Spleen (tissue), 13 donors: ENCODE measurements at places on chromosomes 1 and 21.

DNA sequence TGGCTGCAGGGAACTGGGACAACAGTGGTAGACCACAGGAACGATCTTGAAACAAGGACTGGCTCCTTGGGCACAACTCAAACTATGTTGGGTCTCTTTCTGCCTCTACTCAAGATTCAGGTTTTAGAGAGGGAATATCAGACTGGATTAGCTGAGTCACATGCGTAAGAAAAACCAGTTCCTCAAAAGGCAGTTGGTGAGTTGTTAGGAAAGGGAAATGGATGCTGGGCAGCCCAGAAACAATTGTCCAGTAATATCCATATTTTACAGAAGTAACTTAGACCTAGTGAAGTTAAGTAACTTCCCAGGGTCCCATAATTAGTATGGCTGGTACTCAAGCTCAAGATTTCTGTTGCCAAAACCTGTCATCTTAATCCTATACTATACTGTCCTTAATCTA lies 27.0 kb upstream of the TMEM39B start:
- no peaks in the 10 kb centered on the region for H3K27me3 ChIP-seq
- peak overlapping the region; percentile 35 for H3K27ac ChIP-seq
- no peaks in the 10 kb centered on the region for H3K36me3 ChIP-seq
- no peak overlapping the region for H3K4me3 ChIP-seq
- no peaks in the 10 kb centered on the region for H3K4me1 ChIP-seq

DNA sequence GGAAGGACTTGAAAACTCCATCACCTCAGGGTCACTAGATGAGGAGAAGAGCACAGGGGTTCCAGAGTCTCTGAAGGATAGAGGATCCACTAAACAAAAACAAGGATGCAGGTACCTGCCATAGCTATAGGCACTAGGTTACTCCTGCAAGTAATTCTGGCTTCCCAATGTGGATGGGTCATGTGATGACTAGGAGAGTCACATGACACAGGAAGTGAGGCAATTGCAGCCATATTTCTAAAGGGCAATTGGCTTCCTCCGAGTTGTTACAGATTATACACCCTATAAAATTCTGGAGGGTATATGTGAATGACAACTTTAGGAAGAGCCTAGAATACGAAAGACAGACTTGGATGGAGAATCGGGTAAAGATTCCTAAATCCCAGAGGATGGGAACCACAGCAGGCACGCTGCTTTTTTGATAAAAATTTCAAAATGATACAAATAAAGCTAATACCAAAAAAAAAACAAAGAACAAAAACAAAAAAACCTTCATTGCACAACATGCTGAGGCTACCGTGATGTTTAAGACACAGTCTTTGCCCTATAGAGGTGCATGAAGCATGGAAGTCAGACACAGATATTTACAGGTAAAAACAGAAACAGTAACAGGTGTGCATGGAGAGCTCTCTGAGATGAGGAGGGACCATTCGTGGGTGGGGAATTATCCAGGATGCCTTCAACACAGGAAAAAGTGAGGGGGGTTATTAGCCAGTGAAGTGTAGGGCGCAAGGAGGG lies 10.5 kb downstream of the MTX1 start:
- H3K4me1 ChIP-seq: peaks cover 16% of the 10 kb centered on the region
- peaks cover 17% of the 10 kb centered on the region for H3K36me3 ChIP-seq
- no peak for DNase-seq

- DNase-seq: no peak
- H3K36me3 ChIP-seq: no peaks in the 10 kb centered on the region
- no peaks in the 10 kb centered on the region for H3K4me1 ChIP-seq
- no peak overlapping the region for H3K27ac ChIP-seq
- no peak overlapping the region for H3K4me3 ChIP-seq
- H3K27me3 ChIP-seq: no peaks in the 10 kb centered on the region
Observed at GRCh38 chr1:207938016-207938415, 27.1 kb upstream of the CD34 start.

- no peaks in the 10 kb centered on the region for H3K4me1 ChIP-seq
- no peak overlapping the region for H3K27ac ChIP-seq
- no peak overlapping the region for H3K4me3 ChIP-seq
- H3K27me3 ChIP-seq: no peaks in the 10 kb centered on the region
- H3K36me3 ChIP-seq: no peaks in the 10 kb centered on the region
Observed at GRCh38 chr1:182181167-182181572, 119.7 kb upstream of the ZNF648 start.

- no peaks in the 10 kb centered on the region for H3K27me3 ChIP-seq
- peaks cover 8% of the 10 kb centered on the region for H3K4me1 ChIP-seq
- H3K27ac ChIP-seq: no peak overlapping the region
- H3K36me3 ChIP-seq: peaks cover 68% of the 10 kb centered on the region
Observed at GRCh38 chr1:235211517-235211916, 50.5 kb upstream of the RBM34 start.

DNA sequence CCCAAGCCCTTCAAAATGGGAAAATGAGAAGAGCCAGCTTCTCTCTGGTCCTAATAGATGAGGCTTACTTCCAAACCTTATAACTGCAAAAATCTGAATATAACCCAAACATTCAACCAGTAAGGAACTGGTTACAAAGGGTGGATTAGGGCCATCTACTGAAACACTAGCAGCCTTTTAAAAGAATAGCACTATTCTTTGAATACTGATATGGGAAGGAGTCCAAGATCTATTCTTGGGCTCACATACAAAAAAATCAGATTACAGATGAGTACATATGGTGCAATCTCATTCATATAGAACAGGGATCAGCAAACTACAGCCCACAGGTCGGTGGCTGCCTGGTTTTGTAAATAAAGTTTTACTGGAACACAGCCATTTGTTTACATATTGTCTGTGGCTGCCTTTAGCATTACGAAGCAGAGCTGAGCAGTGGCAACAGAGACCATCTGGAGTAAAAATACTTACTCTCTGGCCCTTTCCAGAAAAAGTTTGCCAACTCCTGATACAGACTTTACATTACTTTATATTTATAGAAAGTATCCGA lies 167.7 kb downstream of the ZSCAN20 start:
- peaks cover 58% of the 10 kb centered on the region for H3K27me3 ChIP-seq
- no peaks in the 10 kb centered on the region for H3K4me1 ChIP-seq
- H3K36me3 ChIP-seq: no peaks in the 10 kb centered on the region
- no peak overlapping the region for H3K4me3 ChIP-seq

- no peak overlapping the region for H3K4me3 ChIP-seq
- no peaks in the 10 kb centered on the region for H3K4me1 ChIP-seq
- no peak overlapping the region for H3K27ac ChIP-seq
- no peaks in the 10 kb centered on the region for H3K27me3 ChIP-seq
- no peaks in the 10 kb centered on the region for H3K36me3 ChIP-seq
Observed at GRCh38 chr1:172959571-172959970, 91.2 kb downstream of the TNFSF18 start.

DNA sequence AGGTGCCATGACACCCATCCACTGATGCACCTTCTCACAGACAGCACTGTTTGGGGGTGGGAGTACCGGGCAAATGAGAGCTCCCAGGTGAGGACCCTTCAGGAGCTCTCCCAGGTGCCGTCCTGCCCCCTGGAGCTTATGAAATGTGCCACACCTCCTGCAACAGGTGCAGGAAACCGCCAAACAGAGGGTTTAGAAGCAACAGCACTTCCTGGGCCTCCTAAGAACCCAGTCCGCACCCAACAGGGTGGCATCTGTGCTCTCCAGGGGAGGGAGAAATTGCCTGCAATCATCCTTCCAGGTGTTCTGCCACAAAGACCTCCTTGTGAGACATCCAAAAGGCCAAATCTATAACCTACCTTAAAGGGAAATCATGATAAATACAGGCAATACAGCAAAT lies 87.7 kb upstream of the ATP1B1 start:
- no peak for DNase-seq
- H3K4me1 ChIP-seq: no peaks in the 10 kb centered on the region
- no peaks in the 10 kb centered on the region for H3K27me3 ChIP-seq
- H3K36me3 ChIP-seq: no peaks in the 10 kb centered on the region

DNA sequence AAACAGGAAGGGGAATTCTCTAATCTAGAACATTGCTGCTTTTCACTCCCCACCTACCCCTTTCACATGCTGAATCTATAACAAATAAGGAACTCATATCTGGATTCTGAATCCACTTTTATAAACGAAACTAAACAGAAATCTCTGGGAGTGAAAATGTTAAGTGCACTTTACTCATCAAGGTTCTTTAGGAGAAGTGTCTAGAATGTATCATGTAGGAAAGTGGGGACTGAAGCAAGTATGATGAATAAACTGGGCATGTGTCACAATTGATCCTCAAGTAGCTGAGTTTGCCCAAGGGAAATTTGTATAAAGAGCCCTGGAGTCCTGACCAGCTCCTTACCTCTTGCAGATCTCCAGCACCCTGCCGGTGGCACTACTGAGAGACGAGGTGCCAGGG lies 19.8 kb downstream of the AVPR1B start:
- DNase-seq: no peak
- H3K27ac ChIP-seq: no peak overlapping the region
- H3K4me3 ChIP-seq: no peak overlapping the region
- H3K4me1 ChIP-seq: peaks cover 10% of the 10 kb centered on the region
- no peaks in the 10 kb centered on the region for H3K27me3 ChIP-seq

- H3K4me3 ChIP-seq: no peak overlapping the region
- no peak overlapping the region for H3K27ac ChIP-seq
- H3K4me1 ChIP-seq: no peaks in the 10 kb centered on the region
- no peaks in the 10 kb centered on the region for H3K36me3 ChIP-seq
Observed at GRCh38 chr1:5507340-5507739, 484.9 kb downstream of the NPHP4 start.

DNA sequence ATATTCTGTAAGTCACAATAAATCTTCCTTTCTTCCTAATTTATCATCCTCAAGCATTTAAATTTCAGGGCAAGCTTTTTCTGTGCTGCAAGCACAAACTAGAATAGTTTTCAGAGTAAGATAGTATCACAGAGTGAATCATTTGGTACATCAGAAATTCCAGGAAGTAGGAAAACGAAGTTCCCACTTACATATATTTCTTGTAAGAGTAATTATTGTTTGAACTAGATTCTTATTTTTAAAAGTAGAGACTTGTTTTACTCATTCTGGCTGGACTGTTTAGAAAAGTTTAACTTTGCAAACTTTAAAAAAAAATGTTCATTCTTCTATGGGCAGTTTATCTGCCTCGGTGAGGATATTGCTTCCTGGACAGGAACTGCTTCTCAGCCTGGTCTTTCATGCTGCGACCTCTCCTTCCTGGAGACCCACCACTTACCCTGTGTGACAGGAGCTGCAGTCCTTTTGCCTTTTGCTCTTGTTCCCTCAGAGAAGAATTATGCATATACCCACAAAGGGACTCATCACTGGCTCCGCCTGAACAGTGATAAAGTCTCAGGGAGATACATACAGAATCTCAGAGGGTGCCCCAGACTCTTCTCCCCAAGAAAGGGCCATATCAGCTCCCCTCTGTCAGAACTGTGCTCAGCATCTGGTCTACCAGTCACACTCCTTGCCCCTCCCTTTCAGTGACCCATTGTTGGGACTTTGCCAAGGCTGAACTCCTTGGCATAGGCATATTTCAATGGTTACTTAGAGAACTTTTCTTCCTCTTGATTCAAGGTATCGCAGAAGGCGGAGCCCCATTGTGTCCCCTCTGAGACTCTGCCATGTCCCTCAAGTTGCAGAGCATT lies 102.7 kb upstream of the CD55 start:
- no peak overlapping the region for H3K4me3 ChIP-seq
- H3K36me3 ChIP-seq: no peaks in the 10 kb centered on the region
- peaks cover 18% of the 10 kb centered on the region for H3K4me1 ChIP-seq
- H3K27ac ChIP-seq: no peak overlapping the region
- H3K27me3 ChIP-seq: no peaks in the 10 kb centered on the region

DNA sequence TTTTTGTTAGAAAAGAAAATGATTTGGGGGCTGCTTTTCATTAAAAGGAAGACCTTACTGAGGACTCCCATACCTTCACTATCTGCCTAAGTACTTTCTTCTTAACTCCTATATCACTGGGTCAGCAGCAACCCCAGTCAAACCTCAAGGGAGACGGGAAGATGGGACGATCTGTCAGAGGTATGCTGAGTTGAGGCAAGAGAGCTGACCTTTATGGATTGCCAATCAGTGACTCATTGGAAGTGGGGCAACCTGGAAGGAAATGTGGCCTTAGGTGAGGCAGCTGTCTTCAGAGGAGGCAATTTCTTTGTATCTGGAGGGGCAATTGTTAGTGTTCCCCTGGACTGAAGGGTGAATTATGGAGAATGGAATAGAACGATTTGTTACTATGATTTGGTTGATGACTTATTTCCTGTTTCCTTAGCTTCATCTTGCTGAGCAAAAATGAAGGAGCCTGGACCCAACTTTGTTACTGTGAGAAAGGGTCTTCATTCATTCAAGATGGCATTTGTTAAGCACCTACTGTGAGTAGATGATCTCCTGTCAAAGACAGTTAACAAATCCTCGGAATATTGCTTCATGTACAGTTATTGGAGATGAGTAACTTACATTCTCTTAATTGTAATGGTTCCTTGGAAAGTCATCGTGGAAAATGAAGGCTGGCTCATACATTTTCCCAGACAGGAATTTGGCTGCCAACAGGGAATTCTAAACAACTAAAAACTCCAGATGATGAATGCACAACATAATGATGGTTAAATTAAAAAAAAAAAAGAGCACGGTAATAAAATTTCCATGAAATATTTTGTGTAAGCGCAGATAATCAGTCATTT lies 134.7 kb upstream of the KCNJ15 start:
- no peak overlapping the region for H3K4me3 ChIP-seq
- H3K27ac ChIP-seq: no peak overlapping the region
- H3K4me1 ChIP-seq: no peaks in the 10 kb centered on the region
- H3K36me3 ChIP-seq: no peaks in the 10 kb centered on the region
- no peaks in the 10 kb centered on the region for H3K27me3 ChIP-seq

- no peak for DNase-seq
- H3K36me3 ChIP-seq: no peaks in the 10 kb centered on the region
- H3K27ac ChIP-seq: no peak overlapping the region
- H3K4me3 ChIP-seq: no peak overlapping the region
Observed at GRCh38 chr1:11708554-11709350, 17.2 kb downstream of the DRAXIN start.

- DNase-seq: no peak
- H3K4me3 ChIP-seq: no peak overlapping the region
- H3K36me3 ChIP-seq: no peaks in the 10 kb centered on the region
Observed at GRCh38 chr1:198809247-198809646, 170.4 kb downstream of the PTPRC start.

DNA sequence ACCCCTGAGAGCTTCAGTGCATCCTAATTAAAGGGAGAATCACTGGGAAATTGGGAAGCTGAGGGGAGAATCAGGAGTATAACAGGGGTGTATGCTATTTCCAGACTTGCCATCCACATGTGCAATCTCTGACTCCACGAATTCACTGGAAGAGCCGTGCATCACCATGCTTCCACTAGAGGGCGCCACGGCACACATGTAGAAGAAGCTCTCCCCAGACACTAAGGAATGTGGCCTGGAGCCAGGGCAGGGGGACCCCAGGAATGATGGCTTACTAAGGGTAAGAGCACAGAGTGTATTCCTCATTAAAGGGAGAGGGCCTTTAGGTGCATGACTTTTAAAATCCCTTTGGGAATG lies 81.5 kb downstream of the ABCA4 start:
- no peak overlapping the region for H3K27ac ChIP-seq
- H3K36me3 ChIP-seq: no peaks in the 10 kb centered on the region
- peaks cover 14% of the 10 kb centered on the region for H3K4me1 ChIP-seq
- no peaks in the 10 kb centered on the region for H3K27me3 ChIP-seq
- peak; percentile 86 for DNase-seq

GRCh38 chr1:58573705-58574591 lies 3.1 kb downstream of the TACSTD2 start:
- H3K27ac ChIP-seq: no peak overlapping the region
- H3K27me3 ChIP-seq: peaks cover 32% of the 10 kb centered on the region
- H3K4me3 ChIP-seq: no peak overlapping the region
- H3K4me1 ChIP-seq: peaks cover 18% of the 10 kb centered on the region
- DNase-seq: no peak
- no peaks in the 10 kb centered on the region for H3K36me3 ChIP-seq
